ENCODE measurements at places on chromosomes 7 and 10.

- no peak for DNase-seq
Measured at GRCh38 chr7:25173184-25173583, 48.1 kb upstream of the CYCS start.

GRCh38 chr7:64558323-64558705 is 4.6 kb downstream of the ZNF680 start:
- no peak for DNase-seq

- DNase-seq = no peak
Measured at GRCh38 chr10:47402641-47403301, 18.7 kb upstream of the ZNF488 start.

- DNase-seq = no peak
Measured at GRCh38 chr7:106358103-106358663, 73.4 kb upstream of the NAMPT start.

DNA sequence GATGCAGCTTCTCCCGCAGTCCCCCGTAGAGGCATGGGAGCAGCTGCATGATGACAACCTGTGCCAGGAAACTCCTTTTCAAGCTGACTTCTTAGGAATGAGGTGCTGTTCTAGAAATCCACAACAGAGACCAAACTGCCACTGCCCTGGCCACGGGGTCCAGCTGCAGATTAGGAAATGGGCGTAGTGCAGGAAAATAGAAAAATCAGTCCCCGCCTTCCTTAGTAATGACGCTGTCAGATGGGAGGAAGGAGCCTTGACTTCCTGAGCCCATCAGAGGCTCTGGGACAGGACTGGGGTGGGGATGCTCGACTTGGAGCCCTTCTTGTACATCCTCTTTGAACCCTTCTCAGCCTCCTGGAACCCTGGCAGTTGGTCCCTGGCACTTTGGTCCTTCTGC is 227.8 kb upstream of the GRB10 start:
- DNase-seq = no peak

- no peak for DNase-seq
Measured at GRCh38 chr7:4683884-4684565, 1.9 kb downstream of the FOXK1 start.

DNA sequence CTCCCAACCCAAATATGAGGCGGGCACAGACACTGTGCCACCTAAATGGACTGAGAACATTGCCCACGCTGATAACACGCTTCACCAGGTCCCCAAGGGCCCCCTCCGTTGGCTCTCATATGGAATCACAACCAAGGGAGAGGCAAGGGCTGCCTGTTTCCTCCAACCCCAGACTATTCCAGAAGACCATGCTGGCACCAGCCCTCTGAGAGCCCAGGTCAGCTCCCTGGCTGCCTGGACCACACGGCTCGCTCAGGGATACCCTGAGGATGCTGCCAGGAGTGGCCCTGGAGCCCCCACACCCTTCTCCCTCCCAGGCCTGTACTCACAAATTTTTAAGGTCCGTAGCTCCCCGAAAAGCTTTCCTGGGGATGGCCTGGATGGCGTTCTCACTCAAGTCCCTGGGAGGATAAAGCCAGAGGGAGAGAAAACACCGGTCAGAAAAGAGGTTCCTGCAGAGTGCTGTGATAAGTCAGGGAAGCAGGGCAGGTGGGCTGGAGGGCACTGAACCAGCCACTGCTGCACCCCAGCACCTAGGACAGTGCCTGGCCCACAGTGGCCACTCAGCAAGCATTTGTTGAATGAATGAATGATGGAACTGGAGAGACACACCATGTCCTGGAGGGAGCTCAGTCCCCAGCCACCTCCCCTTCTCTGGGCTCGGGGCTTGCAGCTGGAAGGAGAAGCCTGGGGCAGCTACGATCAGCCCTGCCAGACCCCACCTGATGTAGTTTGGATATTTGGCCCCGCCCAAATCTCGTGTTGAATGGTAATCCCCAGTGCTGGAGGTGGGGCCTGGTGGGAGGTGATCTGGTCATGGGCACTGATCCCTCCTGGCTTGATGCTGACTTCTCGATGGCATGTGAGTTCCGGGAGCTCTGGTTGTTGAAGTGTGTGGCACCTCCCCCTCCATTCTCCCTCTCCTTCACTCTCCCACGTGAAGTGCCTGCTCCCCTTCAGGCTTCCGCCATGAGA is 119.8 kb downstream of the SLIT1 start:
- no peak for DNase-seq
